Smooth muscle cell of the brain vasculature (primary cell): ENCODE measurements at places on chromosomes 4 and X.
A peak's percentile ranks its signal among the peaks of the same experiment; 100 is the strongest.

GRCh38 chr4:152556283-152556682, 20.4 kb upstream of the FBXW7 start:
- no peak for DNase-seq

GRCh38 chr4:55018521-55018920, 106.9 kb downstream of the KDR start:
- DNase-seq = no peak

DNA sequence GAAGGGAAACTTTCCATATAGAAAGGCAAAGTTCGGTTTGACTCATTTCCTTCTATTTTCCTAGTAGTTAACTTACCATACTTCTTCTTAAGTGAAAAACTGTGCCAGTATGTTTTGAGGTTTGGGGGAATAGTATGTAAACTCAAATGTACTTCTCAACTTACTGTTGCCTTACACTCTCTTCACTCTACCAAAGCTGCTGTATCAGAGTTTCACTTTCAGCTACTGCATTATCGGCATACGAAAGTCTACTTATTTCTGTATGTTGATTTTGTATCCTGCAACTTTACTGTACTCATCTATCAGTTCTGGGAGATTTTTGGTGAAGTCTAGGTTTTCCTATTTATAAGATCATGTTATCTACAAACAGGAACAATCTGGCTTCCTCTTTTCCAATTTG, 932.7 kb downstream of the FAT4 start:
- DNase-seq = no peak

DNA sequence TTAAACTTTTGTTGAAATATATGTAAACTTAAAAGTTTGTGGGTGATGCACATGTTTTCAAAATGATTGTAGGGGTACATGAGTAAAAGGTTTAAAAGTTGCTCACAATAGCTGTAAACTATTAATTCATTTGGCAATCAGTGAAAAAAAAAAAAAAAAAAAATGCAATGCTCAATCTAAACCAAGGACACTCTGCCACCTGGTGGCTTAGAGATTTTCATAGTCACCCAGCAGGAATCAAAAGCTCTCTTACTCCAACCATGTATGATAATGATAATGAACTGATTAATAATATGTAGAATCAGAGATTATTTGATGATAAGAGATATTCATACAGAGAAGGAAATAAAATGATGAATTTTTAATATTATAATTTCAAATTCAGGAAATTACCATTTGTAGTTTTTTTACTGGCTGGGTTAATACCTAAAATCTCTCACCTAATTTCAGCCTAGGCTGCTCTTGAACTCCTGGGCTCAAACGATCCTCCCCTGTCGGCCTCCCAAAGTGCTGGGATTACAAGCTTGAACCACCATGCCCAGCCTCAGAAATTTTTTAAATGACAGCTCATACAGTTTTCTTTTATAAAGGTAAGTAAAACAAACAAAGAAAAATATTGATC, 46.9 kb upstream of the SLC25A4 start:
- DNase-seq = no peak

DNA sequence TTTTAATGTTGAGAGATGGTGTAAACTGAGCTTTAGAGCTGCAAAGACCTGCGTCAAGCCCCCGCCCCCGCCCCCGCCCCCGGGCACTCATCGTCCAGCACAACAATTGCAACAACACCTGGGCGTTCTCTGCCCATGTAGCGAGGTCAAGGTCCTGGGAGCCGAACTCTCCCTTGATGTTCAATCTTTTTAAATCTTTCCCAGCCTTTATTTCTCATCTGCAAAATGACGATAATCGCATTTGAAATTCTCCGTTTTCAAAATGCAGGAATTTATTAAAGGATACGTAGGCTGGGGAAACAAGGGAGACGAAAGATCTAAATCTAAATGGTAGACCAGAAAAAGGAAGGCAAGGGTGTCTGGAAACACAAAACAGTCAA, 648 bp upstream of the MSMO1 start:
- DNase-seq = no peak

DNA sequence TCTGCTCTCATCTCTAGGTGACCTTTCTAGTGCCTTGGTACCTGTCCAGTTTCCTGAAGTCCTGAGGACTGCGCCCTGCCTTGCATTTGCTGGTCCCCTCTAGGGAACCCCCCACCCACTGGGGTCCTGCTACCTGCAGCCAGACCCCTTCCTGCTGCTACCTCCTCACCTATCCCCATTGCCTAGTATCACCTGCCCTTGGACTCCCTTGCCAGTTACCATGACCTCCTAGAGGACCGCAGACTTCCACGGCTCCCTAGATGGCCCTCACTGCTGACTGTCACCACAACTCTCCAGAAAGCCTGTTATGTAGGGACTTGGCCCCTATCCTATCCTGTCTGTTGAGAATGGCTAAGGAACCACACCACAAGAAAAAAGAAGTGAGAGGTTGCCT, 166.6 kb downstream of the EFNB1 start:
- DNase-seq = no peak

DNA sequence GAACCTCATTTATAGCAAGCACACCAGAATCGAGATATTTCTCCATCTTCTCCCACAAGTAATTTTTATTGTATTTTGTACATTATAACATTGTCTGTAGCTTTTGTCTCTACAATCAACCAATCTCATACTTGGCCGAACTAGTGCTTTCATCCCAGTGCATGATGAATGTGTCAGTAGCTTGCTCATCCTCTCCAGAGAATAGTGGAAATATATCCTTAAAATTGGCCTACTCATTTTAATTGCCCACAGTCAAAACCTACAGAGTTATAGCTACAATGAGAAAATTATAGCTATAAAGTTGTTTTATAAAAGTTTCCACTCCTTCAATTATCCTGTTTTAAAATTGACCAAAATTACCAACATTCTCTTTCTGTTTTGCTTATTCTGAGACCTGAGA, 103.8 kb downstream of the MAPK10 start:
- DNase-seq = no peak

DNA sequence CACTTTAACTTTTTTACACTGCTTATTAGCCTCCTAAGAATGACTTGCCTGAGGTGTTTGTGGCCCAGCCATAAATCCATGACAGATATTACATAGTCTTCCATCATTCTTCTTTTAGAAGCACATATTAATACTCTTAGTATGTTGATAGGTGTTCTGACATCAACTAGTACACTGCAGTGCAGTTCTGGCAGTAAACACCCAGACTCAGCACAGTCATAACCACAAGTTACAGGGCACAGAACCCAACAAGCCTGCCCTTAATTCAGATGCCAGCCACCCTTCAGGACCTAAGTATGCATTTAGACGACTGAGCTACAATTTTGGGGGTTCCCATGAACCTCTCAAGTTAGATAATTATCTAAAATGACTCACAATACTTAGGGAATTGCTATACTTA, 36.5 kb upstream of the GUCY1B1 start:
- DNase-seq = no peak

DNA sequence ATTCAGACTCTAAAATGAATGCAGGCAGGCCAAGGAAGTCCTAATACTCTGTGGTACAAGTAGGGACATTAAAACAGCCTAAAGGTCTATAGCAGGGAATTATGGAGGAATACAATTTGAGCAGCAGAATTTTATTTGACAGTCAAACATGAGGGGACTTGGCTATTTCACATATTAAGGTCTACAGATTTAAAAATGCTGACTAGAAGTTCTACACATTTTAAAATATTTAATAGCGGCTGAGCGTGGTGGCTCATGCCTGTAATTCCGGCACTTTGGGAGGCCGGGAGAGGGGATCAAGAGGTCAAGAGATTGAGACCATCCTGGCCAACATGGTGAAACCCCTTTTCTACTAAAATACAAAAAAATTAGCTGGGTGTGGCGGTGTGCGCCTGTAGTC, 10.8 kb downstream of the HAUS3 start:
- DNase-seq = no peak

DNA sequence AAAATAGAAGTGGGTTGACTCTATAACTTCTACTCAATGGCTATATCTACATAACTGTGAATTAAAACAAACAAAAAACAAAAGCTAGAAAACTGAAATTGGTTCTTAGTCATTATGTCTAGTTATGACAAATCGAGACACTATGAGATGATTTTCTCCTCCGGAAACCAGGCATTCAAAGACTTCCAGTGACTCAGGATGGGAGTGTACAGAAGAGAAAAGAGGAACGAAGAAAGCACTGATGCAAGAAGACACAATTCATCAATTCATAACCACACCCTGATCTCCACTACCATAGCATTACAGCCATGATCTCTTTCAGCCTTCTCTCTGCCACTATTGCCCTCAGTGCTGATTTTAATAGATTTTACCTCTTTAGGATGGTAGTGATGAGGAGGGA, 253.6 kb downstream of the CBLL2 start:
- no peak for DNase-seq

DNA sequence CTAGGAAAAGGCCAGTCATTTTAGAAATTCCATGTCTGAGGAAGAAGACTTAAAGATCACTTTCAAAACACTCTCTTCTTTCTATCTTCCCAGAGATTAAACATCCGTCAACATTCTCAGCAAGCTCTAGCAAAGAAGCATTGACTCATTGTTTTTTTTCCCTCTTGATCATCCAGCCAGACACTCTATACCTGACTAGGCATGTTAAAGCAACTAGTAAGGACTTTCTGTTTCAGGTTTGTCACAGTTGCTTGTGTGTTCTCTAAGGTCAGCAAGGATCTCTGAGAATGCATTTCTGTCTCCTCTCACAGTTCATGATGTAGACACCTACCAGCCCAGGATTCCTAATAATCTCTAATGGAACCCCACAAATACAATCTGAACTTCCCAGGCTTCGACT, 112.2 kb downstream of the IL13RA2 start:
- DNase-seq = no peak

DNA sequence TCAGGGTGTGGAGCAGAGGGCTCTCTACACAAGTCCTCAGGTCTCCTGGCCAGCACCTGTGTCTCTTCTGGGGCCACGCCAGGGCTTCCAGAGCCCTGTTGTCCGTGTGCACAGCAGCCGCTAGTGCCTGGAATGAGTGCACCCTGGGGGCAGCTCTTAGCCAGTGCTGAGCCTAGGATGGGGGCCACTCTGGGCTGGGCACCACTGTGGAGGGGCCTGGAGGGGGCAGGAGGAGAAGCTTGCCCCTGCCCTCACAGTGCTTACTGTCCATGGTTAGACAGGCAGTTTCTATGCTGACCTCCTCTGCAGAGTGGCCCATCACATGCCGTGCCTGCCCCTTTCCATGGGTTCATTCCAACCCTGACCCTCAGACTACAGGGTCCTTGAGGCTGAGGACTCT, 42.7 kb upstream of the GRPEL1 start:
- no peak for DNase-seq

DNA sequence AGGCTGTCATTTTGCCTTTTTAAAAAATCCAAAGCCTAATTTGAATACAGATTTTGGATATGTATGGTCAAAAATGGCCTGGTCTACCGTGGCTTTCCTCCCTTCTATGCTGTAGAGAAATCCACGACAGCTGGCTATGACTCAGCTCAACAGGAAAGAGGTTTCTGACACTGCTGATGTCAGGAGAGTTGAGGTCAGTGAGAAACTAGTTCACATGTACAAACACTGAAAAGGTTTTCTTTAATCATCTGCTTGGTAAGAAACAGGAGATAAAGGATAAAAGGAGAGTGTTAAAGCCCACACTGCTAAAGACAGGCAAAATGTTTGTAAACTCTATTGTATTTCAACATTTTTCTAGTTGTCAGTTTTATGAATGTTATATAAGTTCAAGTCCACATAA, 113.9 kb downstream of the NYX start:
- peak; percentile 59 for DNase-seq

GRCh38 chr4:113331811-113332210, 282.4 kb downstream of the ANK2 start:
- DNase-seq = no peak

DNA sequence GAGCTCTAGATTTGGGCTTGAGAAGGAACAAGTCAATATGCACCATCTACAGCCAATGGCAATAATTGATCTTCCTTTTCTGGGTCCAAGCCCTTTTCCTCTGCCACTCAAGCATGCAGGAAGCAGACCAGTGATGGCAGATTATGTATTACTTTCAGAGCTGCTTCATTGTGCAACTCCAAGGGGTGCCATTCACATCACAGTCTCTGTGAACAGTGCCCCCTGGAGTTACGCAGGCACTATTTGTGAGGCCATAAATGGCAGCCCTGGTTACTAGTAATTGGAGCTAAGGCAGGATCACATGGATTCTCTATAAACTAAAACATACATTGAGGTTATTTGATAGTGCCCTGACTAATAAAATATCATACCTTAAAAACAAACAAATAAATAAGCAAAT, 313.4 kb upstream of the SLC7A11 start:
- no peak for DNase-seq

DNA sequence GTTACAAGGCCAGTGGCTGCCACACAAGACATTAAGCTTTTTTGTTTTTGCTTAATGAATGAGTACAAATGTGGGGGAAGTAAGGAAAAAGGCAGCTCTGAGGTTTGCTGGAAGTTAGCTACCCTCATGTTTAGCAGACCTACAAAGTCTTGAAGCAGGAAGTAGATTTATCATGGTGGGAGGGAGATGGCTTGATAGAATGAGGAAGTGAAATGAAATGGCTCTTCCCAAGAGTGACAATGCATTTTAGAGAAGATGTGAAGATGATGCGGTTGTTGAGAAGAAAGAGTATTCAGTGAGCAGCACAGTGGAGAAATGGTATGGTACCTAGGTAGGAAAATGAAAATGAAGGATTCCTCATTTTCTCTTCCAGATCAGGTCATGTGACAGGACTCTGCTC, 108.0 kb downstream of the SLIT2 start:
- DNase-seq = no peak

- no peak for DNase-seq
These were observed 94.0 kb downstream of the FBXO8 start for GRCh38 chr4:174189392-174190015.

DNA sequence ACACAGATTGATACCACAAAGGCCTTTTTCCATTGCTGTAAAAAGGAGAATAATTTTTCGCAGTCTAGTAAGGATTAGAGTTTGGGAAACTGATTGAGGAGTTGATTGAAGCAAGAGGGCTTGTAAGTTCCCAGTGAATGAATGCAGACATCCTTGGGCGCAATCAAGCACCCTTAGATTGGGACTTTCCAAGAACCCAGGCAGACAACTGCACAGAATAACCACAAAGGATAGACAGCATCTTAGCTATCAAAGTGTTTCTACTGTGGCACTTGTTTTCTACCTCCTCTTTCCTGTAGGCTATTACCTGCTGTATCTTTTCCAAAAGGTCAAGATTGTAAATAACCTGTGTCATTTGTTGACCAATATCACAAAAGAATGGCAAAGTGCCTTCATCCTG, 2.6 kb downstream of the COX18 start:
- DNase-seq = no peak

DNA sequence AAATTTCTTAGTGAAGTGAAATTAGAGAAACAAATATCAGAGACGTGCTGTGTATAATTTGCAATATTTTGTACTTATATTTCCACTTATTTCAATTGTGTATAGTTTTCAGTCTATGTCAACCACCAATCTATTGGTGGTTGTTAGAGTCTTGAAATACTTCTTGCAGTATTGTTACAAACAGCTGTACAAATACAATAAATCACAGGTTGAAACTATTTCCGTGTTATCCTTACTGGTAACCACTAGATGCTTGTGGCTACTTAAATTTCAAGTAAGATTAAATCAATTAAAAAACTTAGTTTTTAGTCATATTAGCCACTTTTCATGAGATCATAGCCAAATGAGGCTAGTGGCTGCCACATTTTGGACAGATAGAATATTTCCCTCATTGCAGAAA, 520.5 kb downstream of the GBA3 start:
- DNase-seq = no peak
